ENCODE measurements at places on chromosomes 1 and 21.

- DNase-seq: no peak
Measured at GRCh38 chr1:247557926-247558674, 9.2 kb downstream of the GCSAML start.

GRCh38 chr1:87942165-87942564 lies 613.5 kb downstream of the LMO4 start:
- no peak for DNase-seq

- DNase-seq: no peak
Measured at GRCh38 chr1:179166663-179167417, 62.6 kb downstream of the ABL2 start.

GRCh38 chr1:34929853-34930701 lies 627 bp upstream of the DLGAP3 start:
- DNase-seq: no peak

DNA sequence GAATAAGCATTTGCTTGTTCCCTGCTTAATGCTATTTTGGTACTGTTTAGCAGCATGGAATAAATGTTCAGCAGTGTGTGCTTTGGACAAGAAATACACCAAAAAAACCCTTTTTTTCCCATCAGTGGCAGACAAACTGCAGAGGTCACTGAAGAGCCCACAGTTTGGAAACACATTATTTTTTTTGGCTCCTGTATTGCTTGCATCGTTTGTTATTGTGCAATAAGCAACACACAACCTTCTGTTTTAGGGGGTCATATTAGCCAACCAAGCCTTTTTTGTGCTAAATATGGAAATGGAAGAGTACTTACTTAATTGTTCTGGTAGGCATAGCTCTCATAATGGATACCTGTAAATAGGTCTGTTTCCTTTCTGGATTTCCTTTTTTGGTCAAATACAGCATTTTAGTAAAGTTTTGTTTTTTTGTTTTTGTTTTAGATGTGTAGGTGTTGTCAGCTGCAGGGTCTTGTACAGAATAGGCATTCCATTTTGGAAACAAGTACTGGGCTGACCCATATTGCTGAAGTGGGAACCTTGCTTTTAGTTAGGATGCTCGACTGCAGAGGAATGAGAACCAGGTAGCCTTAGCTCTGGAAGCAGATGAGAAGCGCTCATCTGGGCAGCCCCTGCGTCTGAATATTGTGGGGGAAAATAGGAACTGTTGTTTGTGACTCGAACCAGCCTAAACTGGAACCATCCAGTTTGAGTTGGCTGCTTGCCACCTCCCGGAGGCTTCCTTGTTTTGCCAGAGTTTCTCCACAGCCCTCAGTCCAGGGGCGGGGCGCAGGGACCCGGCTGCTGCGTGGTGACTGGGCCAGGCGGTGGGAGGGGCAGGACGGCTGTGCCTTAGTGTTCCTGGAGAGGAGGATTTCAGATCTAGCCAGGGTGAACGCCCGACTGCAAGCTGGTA lies 38.4 kb downstream of the SPEN start:
- peak; percentile 31 for DNase-seq

GRCh38 chr21:34911360-34911759 lies 137.7 kb downstream of the RUNX1 start:
- no peak for DNase-seq

DNA sequence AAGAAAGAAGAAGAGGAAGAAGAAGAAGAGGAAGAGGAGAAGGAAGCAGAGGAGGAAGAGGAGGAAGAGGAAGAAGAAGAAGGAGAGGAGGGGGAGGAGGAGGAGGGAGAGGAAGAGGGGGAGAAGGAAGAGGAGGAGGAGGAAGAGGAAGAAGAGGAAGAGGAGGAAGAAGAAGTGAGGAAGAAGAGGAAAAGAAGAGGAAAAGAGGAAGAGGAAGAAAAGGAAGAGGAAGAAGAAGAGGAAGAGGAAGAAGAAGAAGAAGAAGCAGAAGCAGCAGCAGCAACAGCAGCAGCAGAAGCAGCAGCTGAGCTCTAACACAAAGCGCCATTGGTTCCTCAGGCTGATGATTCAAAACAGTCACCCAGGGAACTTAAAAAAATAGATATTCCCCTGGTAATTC lies 34.0 kb downstream of the DNAI4 start:
- no peak for DNase-seq

Data from CD4-positive, alpha-beta T cell treated with Interleukin-10 for 1 hour (primary cell).